ENCODE measurements at places on chromosomes 5 and 9. TPM values are rescaled to one million over a fixed set of nuclear protein-coding genes. Genes with fewer than 3 reads are reported as not detected.

Gene NR2F1
- total RNA-seq, result not detected

Gene RAD17
- 29.0 TPM for total RNA-seq

GRCh38 chr5:121890297-121890858 lies 38.7 kb downstream of the FTMT start:
- no peaks in the 10 kb centered on the region for H3K4me1 ChIP-seq
- no peaks in the 10 kb centered on the region for H3K36me3 ChIP-seq
- no peaks in the 10 kb centered on the region for H3K27me3 ChIP-seq
- no peak overlapping the region for H3K4me3 ChIP-seq
- no peak overlapping the region for H3K27ac ChIP-seq

Gene KIAA0825
- total RNA-seq, result 1.7 TPM

Gene DBH
- total RNA-seq, result not detected

- no peaks in the 10 kb centered on the region for H3K27me3 ChIP-seq
- no peak for DNase-seq
- H3K4me1 ChIP-seq, result peaks cover 2% of the 10 kb centered on the region
- no peaks in the 10 kb centered on the region for H3K36me3 ChIP-seq
- H3K27ac ChIP-seq, result no peak overlapping the region
Measured at GRCh38 chr9:86605303-86605702, 251.1 kb upstream of the TUT7 start.

Gene PTGR1
- 21.9 TPM for total RNA-seq

Gene RNF38
- 60.3 TPM for total RNA-seq

GRCh38 chr9:10785255-10785654 lies 172.5 kb upstream of the PTPRD start:
- H3K27me3 ChIP-seq, result no peaks in the 10 kb centered on the region
- DNase-seq, result no peak
- H3K4me3 ChIP-seq, result no peak overlapping the region
- no peaks in the 10 kb centered on the region for H3K4me1 ChIP-seq
- H3K36me3 ChIP-seq, result no peaks in the 10 kb centered on the region

DNA sequence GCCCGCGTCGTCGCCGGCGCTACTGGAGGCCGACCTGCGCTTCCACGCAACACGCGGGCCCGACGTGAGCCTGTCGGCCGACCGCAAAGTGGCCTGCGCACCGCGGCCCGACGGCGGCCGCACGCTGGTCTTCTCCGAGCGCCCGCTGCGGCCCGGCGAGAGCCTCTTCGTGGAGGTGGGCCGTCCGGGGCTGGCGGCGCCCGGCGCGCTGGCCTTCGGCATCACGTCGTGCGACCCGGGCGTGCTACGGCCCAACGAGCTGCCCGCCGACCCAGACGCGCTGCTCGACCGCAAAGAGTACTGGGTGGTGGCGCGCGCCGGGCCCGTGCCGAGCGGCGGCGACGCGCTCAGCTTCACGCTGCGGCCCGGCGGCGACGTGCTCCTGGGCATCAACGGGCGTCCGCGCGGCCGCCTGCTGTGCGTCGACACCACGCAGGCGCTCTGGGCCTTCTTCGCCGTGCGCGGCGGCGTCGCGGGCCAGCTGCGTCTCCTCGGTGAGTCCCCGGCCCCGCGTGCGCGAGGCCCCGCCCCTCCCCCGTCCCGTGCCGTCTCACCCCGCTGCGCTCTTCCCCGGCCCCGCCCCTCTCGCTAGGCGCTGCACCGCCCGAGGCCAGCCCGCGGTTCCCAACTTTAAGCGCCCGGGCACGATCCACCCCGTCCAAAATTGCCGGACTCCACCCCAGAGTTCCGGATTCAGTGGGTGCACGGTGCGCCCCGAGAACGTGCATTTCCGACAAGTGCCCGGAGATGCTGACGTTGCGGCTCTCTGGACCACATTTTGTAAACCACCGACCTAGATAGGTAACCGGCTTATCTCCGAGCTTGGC lies 42.8 kb downstream of the NEURL1B start:
- DNase-seq, result peak; percentile 65
- 0 out of 2 replicates have a peak, but pooled peaks cover 7% of the 10 kb centered on the region for H3K4me1 ChIP-seq
- peak overlapping the region; percentile 61 for H3K4me3 ChIP-seq
- no peaks in the 10 kb centered on the region for H3K36me3 ChIP-seq
- H3K27me3 ChIP-seq, result peaks cover 30% of the 10 kb centered on the region

- H3K4me1 ChIP-seq, result peaks cover 6% of the 10 kb centered on the region
- peak; percentile 37 for DNase-seq
- no peak overlapping the region for H3K27ac ChIP-seq
- no peak overlapping the region for H3K4me3 ChIP-seq
- H3K36me3 ChIP-seq, result no peaks in the 10 kb centered on the region
Measured at GRCh38 chr5:102971676-102972293, 148.2 kb downstream of the GIN1 start.

Gene HAVCR2
- 0.49 TPM for total RNA-seq

DNA sequence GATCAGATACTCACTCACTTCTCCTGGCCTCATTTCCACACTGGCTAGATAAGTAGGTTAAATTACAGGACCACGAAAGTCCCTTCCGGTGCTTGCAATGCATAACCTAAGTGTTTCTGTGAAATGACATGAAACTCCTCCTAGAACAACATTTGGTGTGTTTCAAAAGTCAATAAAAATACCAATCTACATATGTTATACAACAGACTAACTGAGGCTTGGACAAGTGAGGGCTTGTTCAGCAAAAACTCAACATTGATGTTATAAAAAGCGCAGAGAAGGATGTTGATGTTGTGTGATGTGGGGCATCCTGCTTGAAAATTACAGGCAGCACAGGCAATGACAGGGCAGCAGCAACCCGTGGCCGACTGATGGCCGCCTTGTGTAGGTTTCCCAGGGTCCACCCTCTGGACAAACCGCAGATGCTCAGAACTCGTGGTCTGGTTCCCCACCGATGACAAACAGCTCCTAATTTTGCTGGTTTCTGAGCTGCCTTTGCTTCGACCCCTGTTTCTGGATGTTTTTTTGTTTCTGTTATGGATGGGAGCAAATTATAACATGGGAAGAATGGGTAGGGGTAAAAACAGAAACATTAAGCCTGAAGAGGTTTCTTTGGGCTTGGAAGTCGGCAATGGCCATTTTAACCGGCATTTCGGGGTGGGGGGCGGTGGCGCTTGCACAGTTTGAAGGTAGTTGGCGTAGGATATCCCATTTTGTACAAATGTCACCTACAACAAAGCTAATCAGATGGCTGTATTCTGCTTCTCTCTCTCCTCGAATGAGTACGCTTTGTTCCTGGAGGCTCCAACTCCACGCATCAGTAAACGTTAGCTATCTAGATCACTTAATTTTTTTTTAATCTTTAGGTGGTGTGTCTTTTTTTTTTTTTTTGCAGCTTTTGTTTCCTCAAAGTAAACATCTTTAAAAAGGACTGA lies 116.1 kb downstream of the PDZD2 start:
- H3K4me3 ChIP-seq, result no peak overlapping the region
- no peak for DNase-seq
- H3K36me3 ChIP-seq, result no peaks in the 10 kb centered on the region
- no peak overlapping the region for H3K27ac ChIP-seq

Gene ANKRD31
- total RNA-seq, result 0.59 TPM

Gene BSPRY
- 7.7 TPM for total RNA-seq
